ENCODE measurements at places on chromosomes 13 and 19.

DNA sequence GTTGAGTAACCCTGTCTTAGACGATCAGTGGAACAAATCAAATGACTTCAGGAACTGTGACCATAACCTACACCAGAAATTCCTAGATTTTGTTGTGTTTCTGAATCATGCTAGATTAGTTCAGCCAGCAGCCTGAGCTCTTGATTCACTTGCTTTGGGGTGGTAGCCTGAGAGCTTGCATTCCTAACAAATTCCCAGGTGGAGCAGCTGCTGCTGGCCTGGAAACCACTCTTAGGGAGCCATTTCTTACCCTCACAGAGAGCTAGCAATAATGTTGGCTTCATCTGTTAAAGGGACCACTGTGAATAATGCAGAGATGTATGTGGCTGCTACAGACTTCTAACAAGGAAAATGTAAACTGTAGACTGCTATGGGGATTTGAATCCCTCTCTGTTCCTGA is 388.1 kb upstream of the PRR20A start:
- no peak for DNase-seq

GRCh38 chr13:91572944-91573598 is 174.7 kb downstream of the GPC5 start:
- no peak for DNase-seq

GRCh38 chr13:28505543-28506135 is 10.7 kb upstream of the FLT1 start:
- no peak for DNase-seq

DNA sequence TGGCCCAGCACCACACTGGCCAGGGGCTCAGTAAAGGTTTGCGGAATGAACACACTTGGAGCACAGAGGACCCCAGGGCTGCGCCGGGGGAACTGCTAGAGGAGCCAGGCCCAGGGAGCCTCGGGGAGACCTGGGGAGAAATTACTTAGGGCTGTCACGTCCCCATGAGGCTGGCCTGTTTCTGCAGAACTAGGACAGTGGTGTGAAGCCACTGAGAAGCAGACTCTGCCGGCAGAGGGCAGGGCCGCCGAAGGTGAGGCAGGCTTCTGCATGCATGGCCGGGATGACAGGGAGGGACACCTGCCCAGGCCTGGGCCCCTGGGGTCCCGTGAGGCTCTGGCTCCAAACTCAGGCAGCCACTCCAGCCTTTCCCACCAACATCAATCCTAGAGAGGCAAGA is 26.4 kb downstream of the ELAVL1 start:
- DNase-seq: no peak

GRCh38 chr19:39156326-39157230 is 31.0 kb downstream of the PAK4 start:
- no peak for DNase-seq

DNA sequence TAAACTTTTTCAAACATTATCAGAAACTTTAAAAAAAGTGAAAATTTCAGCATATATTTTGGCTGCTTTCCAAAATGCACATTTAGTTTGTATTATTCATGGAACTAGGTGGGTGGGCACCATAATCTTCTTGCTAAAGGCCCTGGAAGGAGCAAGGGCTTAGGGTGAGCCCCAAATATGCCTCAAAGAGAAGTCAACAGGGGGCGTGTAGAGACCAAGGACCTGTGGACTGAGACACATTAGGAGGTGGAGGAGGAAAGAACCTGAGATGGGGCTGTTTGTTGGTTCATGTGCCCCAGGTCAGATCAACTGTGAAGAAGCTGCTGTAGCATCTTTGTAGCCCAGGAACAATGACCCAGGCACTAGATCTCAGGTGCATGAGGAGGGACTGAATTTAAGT is 79.6 kb upstream of the OLFM4 start:
- DNase-seq: no peak

DNA sequence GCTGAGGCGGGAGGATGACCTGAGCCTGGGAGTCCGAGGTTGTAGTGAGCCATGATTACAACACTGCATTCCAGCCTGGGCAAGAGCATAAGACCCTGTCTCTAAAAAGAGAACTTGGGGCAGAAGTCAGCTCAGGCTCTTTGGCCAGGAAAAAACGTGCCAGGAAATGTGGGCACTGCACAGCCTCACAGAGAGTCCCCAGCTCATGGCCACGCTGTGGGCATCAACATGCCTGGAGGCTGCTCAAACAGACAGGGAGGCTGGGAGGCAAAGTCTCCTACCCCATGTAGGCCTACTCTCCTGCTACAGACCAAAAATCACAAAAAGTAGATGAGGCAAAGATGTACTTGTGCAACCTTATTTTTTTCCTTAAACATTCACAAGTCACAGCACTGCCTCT is 49.4 kb downstream of the PEPD start:
- DNase-seq: no peak

- DNase-seq: no peak
These were observed 11.2 kb upstream of the N4BP2L2 start for GRCh38 chr13:32549788-32550187.

GRCh38 chr19:4094761-4095487 is 28.2 kb upstream of the ZBTB7A start:
- no peak for DNase-seq

GRCh38 chr13:99446242-99446641 is 55.0 kb upstream of the TM9SF2 start:
- DNase-seq: no peak

DNA sequence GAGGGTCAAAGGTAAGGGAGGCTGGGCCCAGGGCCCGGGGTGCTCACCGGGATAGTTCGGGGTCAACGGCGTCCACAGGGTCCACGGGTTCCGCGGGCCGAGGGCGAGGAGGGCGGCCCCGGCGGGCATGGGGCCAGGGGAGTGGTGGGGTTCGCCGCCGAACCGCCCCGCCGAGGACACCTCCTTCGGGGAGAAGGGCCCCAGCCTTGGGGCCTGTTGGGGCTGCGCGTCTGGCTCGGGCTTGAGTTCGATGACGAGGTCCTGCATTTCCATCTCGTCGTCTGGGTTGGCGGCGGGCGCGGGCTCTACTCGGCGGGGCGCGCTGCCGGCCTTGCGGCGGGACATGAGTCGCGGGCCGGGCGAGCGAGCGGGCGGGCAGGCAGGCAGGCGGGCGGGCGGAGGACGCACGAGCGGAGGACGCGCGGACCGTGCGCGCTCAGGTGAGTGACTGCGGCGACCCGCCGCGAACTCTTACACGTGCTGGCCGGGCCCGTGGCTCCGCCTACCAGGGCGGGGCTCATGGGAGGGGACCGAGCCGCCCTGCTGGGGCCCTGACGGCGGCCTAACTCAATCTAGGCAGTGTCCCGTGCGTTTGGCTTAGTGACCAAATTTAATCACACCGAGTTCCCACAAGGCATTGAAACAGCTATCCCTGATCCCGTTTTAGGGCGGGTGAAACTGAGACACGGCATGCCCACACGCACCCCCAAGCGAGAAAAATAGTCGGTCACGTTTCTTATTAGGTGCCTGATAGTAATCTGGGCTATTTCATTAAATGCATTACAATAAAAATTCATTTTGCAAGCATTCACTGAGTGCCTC is at the start of gene ZNF296:
Gene ZNF296 (minus strand): TSS at position 450 of the 822 bp plus-strand sequence. CDS start 105 bp downstream, at position 345.
- DNase-seq: peak; percentile 49

GRCh38 chr19:34733266-34733745 is 737 bp upstream of the ZNF181 start:
- DNase-seq: no peak

DNA sequence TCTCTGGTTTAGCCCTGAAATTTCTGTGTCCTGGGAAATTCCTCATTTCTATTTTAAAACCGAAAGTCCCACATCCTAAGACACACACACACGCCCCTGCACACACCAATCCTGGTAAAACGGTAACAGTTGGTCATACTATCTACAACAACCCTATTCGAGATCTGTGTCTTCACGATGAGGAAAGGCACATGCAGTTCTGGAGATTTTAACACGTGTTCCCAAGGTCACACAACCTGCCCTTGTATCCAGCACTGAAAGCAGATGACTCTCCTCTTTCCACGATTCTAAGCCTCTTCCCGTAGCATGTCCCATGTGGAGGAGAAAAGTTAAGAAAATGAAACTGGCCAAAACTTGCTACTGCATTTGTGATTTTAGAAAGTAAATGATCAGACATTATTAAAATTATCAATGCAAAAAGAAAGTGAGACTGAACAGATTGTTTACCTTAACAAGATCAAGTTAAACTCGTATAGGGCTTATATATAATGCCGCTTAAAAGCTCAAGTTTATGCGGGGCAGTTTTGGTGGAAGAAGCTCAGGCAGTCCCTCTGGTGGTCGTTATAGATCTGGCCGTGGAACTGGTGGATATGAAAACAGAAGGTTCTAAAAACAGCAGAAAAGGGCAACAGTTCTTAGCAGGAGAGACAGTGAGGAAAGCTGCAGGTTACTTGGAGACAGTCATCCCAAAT is 32.7 kb downstream of the VSTM1 start:
- DNase-seq: no peak

DNA sequence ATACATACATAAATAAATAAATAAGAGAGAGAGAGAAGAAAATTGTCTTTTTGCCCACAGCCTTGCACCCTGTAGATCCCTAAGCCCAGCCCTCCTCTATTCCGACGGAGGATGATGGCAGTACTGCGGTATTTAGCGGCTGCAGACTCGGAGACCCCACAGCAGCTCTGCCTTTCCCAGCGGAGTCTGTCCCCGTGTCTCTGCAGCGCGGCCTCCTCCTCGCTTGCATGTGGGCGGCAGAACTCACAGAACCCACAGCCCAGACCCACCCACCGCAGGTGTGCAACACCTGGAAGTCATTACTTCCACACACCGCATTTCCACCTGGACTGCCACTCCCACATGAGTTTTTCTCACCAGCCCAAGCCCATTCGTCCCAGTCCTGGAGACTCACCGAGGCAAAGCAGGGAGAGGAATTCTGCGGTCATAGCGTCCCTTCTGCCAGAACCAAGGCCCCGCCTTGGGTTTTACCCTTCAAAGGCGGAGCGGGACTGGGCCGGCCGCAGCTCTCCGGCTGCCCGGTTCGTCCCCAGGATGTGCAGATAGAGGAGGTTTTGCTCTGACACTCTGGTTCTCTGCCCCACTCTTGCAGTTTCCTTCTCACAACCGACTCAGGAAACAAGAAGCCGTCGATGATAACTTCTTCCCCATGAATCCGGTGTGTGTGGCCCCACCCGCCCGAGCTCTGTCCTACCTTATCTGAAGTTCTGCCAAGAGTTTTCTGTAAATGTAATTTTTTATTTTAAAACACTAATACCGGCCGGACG is at the start of gene VSTM1:
Gene VSTM1 (minus strand): TSS at position 548 of the 767 bp plus-strand sequence. CDS start 120 bp downstream, at position 428.
- DNase-seq: no peak

- no peak for DNase-seq
These were observed 193.7 kb downstream of the RFC3 start for GRCh38 chr13:34011552-34012085.

DNA sequence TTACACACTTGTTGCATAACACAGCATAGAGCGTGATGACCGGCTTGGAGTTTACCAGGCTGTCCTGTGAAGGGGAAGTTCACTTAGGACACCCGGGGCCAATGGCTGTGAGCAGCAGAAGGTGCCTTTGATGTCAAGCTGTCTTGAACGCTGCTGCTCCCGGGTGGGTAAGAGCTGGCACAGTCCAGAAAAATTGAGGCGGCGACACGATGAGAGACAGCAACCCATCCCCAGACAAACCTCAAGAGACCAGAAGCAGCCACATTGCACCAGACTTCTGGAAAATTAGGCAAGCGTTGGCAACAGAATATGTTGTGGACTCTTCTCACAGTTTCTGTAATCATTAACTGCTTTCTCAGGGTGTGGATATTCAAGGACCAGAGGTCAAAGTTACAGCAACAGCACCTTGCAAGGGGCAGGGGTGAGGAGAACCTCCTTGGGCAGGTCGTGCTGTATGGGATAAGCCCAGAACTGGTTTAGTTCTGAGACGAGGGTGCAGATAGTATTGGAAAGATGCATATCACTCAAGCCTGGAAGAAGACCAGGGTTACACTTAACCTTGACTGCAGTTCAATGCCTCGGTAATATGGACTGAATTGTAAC is 10.1 kb downstream of the NFILZ start:
- DNase-seq: no peak

DNA sequence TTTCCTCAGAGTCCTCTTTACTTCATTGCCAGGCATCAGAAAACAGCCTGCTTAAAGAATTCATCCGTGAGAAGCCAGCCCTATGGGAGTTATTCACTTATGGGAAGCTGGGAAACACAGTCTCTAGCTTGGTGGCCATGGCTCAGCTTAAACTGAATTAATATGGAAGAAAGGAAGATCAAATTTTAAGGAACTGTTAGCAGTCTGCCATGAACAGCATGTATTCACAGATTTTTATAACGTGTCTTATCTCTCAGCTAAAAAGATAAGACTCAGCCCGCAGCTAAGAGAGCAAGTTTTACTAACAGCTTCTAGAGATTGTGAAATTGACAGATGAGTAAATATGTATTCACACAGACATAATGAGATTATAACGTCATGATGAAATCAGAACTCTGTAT is 253.7 kb upstream of the RXFP2 start:
- no peak for DNase-seq

DNA sequence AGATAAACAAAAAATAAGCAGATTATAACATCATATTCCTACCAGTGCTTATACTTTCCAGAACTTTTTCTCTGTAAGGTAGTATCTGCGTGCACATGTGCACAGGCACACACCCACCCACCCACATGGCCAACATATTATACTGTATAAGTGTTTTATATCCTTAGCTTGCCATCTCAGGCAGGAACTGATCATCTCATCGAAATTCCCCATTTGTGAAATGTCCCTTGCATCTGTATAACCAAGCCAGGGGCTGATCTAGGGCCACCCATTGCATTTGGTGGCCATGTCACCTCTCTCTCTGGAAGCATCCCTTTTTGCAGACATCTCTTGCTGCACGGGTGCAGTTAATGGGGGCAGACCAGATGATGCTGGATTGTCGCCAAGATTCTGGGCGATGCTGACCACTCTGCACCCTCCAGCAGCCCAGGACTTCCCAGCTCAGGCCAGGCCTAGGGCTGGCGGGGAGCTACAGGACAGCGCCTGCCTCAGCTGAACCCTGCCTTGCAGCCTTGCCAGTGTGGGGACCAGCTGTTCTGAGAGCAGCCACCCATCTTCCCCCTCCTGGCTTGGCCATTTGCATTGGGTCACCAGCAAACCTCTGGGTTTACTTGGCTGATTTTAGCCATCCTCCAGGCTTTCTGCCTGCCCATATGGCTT is 95.9 kb downstream of the SLC7A1 start:
- DNase-seq: no peak

DNA sequence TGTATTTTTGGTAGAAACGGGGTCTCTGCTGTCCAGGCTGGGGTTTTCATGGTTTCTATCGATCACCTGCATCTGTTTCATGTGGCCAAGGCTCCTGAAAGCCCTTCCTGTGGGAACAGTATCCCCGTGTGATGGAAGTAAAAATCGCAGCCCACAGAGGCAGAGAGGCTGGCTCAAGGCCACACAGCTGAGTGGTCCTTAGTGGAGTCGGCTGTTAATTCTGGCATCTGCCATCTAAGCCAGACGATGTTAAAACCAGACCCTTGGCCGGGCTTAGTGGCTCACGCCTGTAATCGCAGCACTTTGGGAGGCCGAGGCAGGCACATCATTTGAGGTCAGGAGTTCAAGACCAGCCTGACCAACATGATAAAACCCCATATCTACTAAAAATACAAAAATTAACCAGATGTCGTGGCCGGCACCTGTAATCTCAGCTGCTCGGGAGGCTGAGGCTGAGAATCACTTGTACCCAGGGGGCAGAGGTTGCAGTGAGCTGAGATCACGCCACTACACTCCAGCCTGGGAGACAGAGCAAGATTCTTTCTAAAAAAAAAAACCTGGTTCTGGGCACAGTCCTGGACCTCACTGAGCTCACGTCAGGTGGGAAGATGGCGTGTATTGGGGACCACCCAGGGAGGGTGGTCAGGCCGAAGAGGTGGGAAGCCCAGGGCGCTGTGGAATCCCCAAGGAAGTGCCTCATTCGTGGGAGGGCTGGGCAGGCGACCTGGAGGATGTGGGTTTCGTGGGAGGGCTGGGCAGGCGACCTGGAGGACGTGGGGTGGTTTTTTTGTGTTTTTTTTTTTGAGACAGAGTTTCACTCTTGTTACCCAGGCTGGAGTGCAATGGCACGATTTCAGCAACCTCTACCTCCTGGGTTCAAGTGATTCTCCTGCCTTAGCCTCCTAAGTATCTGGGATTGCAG is 18.5 kb upstream of the MISP start:
- no peak for DNase-seq
